ENCODE measurements at places on chromosomes 12 and 14. TPM values are rescaled to one million over a fixed set of nuclear protein-coding genes. Genes with fewer than 3 reads are reported as not detected.

CDC42BPB gene
- polyA plus RNA-seq: 69.4 TPM

CYP27B1 gene
- 0.27 TPM for polyA plus RNA-seq

ADGRD1 gene
- not detected for polyA plus RNA-seq

SPTB gene
- polyA plus RNA-seq: 1.2 TPM

RAPGEF3 gene
- polyA plus RNA-seq: 5.9 TPM

ACTR10 gene
- 48.5 TPM for polyA plus RNA-seq

MANSC1 gene
- polyA plus RNA-seq: 39.4 TPM

ASCL4 gene
- not detected for polyA plus RNA-seq

HOXC4 gene
- polyA plus RNA-seq: 1.1 TPM

VDR gene
- polyA plus RNA-seq: 16.6 TPM

PSME2 gene
- 997 TPM for polyA plus RNA-seq

SIRT4 gene
- 1.4 TPM for polyA plus RNA-seq

PROX2 gene
- 1.1 TPM for polyA plus RNA-seq

CLEC9A gene
- not detected for polyA plus RNA-seq

DNA sequence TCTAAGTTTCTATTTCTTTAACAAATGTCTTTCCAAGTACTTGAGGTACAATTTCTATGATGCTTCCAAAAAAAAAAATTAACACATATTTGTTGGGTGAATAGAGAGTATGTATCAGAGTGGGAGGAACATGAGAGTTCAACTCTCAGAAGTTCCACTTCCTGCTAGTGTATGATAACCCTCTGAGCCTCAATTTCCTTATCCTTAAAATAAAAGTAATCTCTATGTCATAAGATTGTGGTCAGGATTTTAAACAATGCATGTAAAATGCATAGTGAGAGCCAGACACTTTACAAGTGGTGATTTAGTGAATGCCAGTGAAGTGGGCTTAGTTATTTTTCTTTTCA is 270.3 kb upstream of the AMIGO2 start:
- no peaks in the 10 kb centered on the region for H3K27me3 ChIP-seq
- H3K4me1 ChIP-seq: no peaks in the 10 kb centered on the region
- no peak for DNase-seq

DNA sequence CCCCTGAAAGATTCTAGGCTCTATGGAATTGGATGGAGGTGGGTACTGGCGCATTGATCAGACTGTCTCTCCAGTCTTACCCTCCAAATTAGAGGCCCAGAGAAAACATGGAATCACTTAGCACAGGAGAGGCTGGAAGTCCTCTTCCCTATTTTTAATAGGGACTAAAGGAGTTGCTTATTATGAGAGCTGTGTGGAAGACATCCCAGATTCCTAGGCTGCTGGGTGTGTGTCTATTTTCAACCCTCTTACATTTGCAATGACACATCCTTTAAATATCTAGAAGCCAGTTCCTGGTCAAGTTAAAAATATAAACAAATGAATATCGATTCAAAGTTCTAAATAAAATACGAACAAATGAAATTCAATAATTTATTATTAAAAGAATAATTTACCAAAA is 58.3 kb upstream of the ARID2 start:
- no peaks in the 10 kb centered on the region for H3K4me1 ChIP-seq
- no peak overlapping the region for H3K4me3 ChIP-seq
- no peak for DNase-seq
- H3K27me3 ChIP-seq: no peaks in the 10 kb centered on the region

GRCh38 chr12:97267594-97268202 is 194.9 kb upstream of the RMST start:
- H3K36me3 ChIP-seq: no peaks in the 10 kb centered on the region
- no peak for DNase-seq
- H3K4me1 ChIP-seq: no peaks in the 10 kb centered on the region
- no peak overlapping the region for H3K27ac ChIP-seq
- H3K27me3 ChIP-seq: no peaks in the 10 kb centered on the region

GRCh38 chr12:54601841-54602240 is 13.4 kb upstream of the PPP1R1A start:
- H3K4me3 ChIP-seq: no peak overlapping the region
- DNase-seq: no peak
- no peaks in the 10 kb centered on the region for H3K4me1 ChIP-seq
- no peaks in the 10 kb centered on the region for H3K27me3 ChIP-seq
- no peak overlapping the region for H3K27ac ChIP-seq

DNA sequence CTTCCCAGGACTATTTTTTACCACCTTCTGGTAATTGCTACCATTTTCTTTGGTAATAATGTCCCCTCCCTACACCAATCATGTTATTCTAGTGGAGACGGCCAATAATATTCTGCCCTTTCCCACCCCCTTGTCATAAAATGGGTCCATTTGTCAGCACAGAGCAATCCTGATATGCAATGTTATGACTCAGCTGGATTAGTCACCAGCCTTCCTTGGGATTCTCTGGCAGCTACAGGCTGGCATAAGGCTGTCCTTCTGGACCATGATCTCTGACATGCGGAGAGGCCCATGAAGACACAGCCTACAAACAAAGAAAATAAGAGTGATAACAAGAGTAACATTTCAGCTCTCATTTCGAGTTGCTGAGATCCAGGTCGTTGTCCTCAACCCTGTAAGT is 222.0 kb upstream of the CPNE8 start:
- H3K4me3 ChIP-seq: no peak overlapping the region
- H3K27me3 ChIP-seq: no peaks in the 10 kb centered on the region
- peak; percentile 35 for DNase-seq

GRCh38 chr14:88426271-88426670 is 40.8 kb downstream of the SPATA7 start:
- H3K27ac ChIP-seq: no peak overlapping the region
- H3K4me1 ChIP-seq: no peaks in the 10 kb centered on the region
- H3K4me3 ChIP-seq: no peak overlapping the region
- no peak for DNase-seq

- H3K4me3 ChIP-seq: no peak overlapping the region
- H3K27me3 ChIP-seq: no peaks in the 10 kb centered on the region
- DNase-seq: no peak
Measured at GRCh38 chr14:60771117-60771516, 36.6 kb downstream of the MNAT1 start.

- no peaks in the 10 kb centered on the region for H3K27me3 ChIP-seq
- H3K4me3 ChIP-seq: no peak overlapping the region
- DNase-seq: no peak
- H3K4me1 ChIP-seq: no peaks in the 10 kb centered on the region
- H3K36me3 ChIP-seq: no peaks in the 10 kb centered on the region
Measured at GRCh38 chr12:42059127-42059526, 85.5 kb downstream of the GXYLT1 start.

DNA sequence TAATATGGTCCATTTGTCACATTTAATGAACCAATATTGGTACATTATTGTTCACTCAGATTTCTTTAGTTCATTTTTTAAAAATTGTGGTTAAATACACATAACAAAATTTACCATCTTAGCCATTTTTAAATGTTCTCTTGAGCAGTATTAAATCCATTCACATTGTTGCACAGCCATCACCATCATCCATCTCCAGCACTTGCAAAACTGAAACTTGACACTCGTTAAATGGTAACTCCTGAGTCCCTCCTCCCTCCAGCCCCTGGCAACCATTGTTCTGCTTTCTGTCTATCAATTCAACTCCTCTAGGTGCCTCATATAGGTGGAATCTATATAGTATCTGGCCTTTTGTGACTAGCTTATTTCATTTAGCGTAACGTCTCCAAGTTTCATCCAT is 86.4 kb downstream of the ACACB start:
- H3K4me3 ChIP-seq: no peak overlapping the region
- H3K27me3 ChIP-seq: no peaks in the 10 kb centered on the region
- H3K27ac ChIP-seq: no peak overlapping the region
- H3K4me1 ChIP-seq: no peaks in the 10 kb centered on the region

- peak overlapping the region; percentile 11 for H3K27ac ChIP-seq
- H3K4me3 ChIP-seq: no peak overlapping the region
- no peaks in the 10 kb centered on the region for H3K27me3 ChIP-seq
Measured at GRCh38 chr12:54229624-54230212, 40.9 kb upstream of the SMUG1 start.

- DNase-seq: no peak
- H3K4me3 ChIP-seq: no peak overlapping the region
- H3K27ac ChIP-seq: no peak overlapping the region
- H3K36me3 ChIP-seq: peaks cover 3% of the 10 kb centered on the region
- peaks cover 2% of the 10 kb centered on the region for H3K4me1 ChIP-seq
- H3K27me3 ChIP-seq: no peaks in the 10 kb centered on the region
Measured at GRCh38 chr14:71588028-71588427, 344.2 kb upstream of the RGS6 start.

DNA sequence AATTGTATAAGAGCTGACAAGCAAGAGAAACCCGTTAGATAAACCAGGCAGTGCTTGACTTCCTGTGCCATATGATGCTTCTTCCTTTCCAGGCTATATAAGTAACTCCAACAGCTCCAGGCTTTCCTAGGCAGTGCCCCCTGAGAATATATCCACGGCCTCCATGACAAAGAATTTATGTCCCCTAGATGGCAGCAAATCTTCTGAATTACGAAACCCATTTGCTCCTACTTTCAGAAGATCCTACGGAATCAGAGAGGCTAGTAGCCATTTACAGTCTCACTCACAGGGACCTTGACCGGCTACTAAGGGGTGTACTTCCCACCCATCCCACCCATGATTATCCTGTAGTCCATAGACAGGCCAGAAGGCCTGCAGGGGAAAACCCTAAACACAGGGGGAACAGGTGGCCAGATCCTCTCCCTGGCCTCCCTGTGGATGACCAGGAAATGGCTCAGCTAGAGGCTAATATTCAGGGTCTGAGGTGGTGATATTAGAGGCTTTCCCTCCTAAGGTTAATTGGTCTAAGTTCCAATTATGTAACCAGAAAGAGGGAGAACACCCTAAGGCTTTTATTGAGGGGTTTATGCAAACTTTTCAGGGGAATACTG is 77.2 kb upstream of the DCD start:
- H3K27me3 ChIP-seq: no peaks in the 10 kb centered on the region
- H3K36me3 ChIP-seq: no peaks in the 10 kb centered on the region
- DNase-seq: peak; percentile 11
- H3K27ac ChIP-seq: no peak overlapping the region
- no peak overlapping the region for H3K4me3 ChIP-seq

DNA sequence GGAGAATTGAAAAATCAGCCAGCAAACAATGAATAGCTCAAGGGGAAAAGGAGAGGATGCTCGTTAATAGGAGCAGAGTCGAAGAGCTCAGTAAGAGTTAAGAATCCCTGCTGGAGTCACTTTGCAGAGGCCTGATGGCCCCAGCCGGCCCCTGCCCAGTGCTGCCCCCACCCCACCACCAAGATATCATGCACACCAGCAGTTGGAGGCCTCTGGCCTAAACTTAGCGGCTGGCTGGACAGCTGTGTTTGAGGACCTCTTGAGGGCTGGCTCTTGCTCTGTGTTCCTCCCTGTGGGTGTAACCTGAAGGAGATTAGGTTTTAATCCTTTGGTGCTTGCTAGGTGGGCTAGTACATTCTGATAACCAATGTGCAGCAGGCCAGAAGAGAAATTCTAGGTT is 142.0 kb downstream of the PLXNC1 start:
- no peak overlapping the region for H3K4me3 ChIP-seq
- no peaks in the 10 kb centered on the region for H3K27me3 ChIP-seq
- no peaks in the 10 kb centered on the region for H3K4me1 ChIP-seq

DNA sequence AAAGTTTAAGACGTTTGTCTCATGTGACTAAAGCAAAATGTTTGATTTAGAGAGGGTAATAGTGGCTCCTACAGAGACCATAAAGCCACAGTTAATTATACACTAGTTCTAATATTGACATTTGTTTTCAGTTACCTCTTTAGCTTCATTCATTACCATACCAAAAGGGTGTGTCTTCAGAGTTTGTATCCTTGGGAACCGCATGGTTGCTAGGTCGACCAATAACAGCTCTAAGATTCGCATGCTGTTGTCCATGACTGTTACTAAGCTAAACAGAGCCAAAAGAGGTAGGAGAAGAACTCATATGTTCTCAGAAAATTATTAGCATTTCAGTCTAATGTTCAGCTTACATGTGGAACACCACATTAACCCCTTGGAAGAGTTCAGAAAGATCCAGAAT is 36.2 kb upstream of the ETNK1 start:
- no peaks in the 10 kb centered on the region for H3K4me1 ChIP-seq
- peak; percentile 71 for DNase-seq
- H3K36me3 ChIP-seq: no peaks in the 10 kb centered on the region
- no peak overlapping the region for H3K4me3 ChIP-seq
- H3K27me3 ChIP-seq: no peaks in the 10 kb centered on the region

GRCh38 chr14:104826189-104826860 is 25.4 kb downstream of the ZBTB42 start:
- peak; percentile 92 for DNase-seq
- H3K4me3 ChIP-seq: peak overlapping the region; percentile 35
- no peaks in the 10 kb centered on the region for H3K27me3 ChIP-seq
- H3K27ac ChIP-seq: peak overlapping the region; percentile 77
